ENCODE measurements at places on chromosomes 1 and 21.
A peak's percentile ranks its signal among the peaks of the same experiment; 100 is the strongest.

DNA sequence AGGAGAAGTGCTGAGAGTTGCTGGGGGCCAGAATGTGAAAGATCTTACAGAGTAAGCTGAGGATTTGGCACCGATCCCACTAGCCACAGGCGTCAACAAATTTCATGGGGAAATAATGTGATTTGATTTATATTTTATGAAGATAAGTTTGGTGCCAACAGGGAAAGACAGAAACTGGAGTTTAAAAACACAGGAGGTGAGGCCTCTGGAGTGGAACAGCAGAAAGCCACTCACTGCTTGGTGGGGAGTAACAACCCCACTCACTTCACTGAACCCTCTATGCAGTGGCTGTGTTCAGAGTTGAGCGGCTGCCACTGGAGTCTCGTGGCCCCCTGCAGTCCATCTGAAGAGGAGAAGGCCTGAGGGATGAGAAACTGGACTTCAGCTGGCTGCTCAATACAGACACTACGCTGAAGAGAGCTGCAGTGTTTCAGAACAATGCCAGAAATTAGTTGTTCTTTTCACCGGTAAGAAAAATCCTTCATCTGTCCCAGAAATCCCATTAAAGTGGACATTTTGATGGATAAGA, 48.0 kb upstream of the RXRG start:
- no peak for DNase-seq

DNA sequence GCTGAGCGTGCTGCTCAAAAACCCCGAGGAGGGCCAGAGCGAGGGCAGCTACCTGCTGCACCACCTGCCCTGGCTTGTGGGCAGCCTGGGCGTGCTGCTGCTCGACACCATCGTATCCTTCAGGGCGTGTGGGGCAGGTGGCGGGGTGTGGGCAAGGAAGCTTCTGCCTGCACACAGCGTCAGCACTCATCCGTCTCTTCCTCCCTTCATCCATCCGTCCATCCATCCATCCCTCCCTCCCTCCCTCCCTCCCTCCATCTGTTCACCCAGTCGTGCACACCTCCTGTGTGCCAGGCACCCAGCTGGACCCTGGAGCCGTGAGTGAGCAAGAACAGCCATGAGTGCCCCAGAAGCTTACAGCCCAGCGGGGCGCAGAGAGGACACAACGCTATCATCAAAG, 15.2 kb downstream of the SLC66A1 start:
- no peak for DNase-seq

- no peak for DNase-seq
Measured at GRCh38 chr21:37502947-37503346, 136.4 kb downstream of the DYRK1A start.

DNA sequence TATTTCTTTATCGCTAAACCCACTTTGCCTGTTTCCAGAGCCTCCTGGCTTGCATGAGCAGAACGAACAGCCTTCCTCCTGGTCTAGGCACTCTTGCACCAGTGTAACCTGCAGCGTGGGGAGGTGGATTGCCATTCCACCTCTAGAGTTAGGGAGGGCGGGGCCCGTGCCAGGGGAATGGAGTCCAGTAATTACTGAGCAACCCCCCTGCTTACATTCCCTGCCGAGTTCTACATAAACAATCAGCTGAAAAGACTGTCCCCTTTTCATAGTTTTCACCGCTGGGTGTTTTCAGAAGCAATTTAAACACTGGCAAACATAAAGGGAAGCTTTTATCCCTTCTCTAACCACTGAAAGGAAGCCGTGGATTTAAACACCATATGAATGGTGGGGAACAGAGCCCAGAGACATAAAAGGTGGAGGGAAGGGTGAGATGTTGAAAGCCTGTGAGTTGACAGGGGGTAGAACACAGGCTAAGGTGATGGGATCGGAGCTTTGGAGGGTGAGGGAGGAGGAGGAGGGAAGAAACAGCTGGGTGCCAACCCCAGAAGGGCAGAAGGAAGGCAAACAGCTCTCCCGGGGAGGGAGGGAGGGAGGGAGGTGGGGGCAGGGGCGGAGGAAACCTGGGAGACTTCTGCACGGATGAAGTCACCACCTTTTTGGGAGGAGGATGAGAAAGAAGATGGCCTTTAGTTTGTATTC, 68.0 kb upstream of the WDR26 start:
- peak; percentile 56 for DNase-seq

GRCh38 chr1:245878585-245878984, 628.5 kb downstream of the SMYD3 start:
- no peak for DNase-seq

DNA sequence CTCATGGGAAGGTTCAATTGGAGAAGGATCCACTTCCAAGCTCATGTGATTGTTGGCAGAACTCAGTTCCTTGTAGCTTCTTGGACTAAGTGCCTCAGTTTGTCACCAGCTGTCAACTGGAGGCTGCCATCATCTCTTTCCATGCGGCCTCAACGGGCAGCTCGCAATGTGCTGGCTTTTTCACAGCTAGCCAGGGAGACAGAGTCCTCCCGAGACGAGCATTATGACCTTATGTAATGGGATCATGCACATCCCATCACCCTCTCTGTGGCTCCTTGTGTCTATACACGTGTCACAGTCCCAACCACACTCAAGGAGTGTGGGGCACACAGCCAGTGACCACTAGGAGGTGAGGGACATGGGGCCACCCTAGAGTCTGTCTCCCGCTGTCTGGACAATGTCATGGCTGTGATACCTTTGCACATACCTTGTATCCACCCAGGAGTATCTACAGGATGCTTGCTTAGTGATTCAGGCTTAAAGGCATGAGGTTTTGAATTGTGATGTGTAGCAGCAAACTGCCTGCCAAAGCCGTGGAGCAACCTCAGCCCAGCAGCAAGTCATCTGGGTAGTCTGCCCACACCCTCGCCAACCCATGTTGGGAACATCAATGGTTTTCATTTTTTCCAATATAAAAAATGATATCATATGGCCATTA, 3.9 kb upstream of the KRTAP10-6 start:
- DNase-seq, result no peak

DNA sequence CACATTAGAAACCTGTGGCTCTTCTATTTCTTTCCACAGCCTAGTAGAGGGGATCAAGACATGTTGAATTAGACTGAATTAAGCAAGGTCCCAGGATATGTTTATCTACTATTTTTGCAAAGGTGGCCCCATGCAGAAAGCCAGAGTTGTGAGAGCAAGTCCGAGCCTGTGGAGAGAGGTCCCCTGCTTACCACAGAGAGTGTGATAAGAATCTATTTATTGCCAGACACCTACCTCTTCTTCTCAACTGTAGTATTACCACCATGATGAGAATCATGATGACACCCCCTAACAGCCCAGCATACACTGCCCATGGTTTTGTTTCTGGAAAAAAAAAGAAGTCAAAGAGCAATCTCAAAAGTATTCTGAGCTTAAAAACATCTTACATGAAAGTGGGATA, 23.0 kb downstream of the SLAMF1 start:
- DNase-seq, result no peak

DNA sequence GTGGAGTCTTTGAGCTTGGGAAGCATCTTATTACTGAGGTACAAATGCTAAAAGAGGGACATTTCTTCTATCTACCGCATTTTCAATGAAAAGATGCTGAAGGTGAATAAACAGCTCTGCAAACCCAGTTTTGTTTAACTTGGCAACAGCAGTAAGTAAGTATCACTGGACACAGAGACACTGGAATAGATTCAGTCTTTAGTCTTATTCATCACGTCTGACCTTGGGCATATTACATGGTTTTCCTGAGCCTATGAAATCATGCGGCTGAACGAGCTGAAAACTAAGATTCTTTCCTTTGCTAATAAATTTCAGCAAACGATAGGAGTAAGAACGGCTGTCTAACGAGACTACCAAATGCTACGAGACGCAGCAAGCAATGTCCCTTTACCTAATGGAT, 207.4 kb downstream of the GABPA start:
- DNase-seq, result no peak

- DNase-seq, result no peak
Measured at GRCh38 chr1:233256191-233256590, 39.3 kb downstream of the PCNX2 start.

GRCh38 chr1:221727146-221728036, 14.5 kb downstream of the DUSP10 start:
- no peak for DNase-seq

GRCh38 chr1:99644279-99645004, 1.5 kb upstream of the PALMD start:
- no peak for DNase-seq

- no peak for DNase-seq
Measured at GRCh38 chr1:196717868-196718267, 56.8 kb upstream of the CFHR3 start.

DNA sequence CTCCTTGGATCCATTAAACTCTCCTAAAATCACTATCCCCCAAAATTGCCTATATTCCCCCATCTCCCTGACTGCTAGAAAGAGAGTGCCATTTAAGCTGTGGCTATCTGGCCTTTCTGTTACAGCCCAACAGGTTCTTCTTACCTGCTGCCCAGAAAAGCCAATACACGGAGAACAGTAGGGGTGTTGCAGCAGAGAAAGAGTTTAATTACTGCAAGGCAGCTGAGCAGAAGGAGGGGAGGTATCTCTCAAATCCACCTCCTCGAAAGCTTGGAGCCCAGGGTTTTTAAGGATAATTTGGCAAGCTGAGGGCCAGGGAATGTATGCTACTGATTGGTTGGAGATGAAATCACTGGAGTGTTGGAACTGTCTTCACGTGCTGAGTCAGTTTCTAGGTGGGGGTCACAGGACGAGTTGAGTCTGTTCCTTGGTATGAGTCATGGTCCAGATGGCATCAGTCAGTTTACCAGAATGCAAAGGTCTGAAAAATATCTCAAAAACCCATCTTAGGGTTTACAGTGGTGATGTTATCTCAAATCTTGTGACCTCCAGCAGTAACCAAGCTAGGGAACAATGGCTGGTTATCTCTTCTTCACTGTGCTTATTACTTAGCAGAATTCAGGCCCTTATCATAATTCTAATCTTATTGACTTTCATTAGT, 89.8 kb downstream of the SMYD3 start:
- DNase-seq, result no peak

- DNase-seq, result no peak
Measured at GRCh38 chr1:47993416-47993740, 3.8 kb downstream of the TRABD2B start.

DNA sequence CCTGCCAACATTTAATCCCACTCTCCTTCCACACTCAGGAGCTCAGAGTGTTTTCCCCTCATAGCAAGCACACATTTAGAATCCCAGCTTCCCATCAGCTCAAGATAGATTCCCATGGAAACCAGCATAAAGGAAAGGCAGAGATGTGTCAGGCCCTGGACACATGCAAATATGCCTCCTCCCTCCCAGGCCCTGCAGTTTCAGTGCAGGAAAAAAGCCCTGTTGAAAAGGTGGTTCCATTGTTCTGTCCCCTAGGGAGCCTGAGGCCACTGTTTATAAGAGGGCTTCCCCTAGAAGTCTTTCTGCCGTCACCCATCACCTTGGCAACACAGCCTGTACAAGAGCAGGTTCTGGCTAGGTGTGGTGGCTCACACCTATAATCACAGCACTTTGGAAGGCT, 3.6 kb downstream of the CACNA1S start:
- no peak for DNase-seq

GRCh38 chr1:32172621-32173245, 6.7 kb upstream of the TXLNA start:
- no peak for DNase-seq

GRCh38 chr1:67735206-67735605, 50.2 kb downstream of the GADD45A start:
- DNase-seq, result no peak

- no peak for DNase-seq
Measured at GRCh38 chr1:218926631-218927030, 247.0 kb upstream of the LYPLAL1 start.

GRCh38 chr1:23062271-23062670, 43.0 kb downstream of the KDM1A start:
- DNase-seq, result no peak

GRCh38 chr1:159879977-159880376, 17.5 kb upstream of the VSIG8 start:
- no peak for DNase-seq

DNA sequence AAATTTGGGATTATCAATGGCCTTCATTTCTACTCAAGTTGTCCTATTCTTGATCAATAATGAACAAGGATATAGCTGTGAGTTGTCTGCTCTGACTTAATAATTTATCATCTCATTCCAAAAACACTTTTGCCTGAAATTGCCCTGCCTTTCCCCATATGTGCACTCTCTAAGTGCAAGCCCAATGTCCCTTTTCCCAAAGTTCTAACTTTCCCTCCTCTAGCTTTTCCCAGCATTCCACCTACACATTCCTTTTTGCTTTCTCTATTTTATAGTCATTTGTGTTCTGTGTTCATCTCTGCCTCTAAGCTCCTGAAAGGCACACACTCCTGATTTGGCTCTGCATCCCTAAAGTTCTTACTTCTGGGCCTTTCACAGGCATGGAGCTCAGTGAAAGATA, 34.7 kb downstream of the SUSD4 start:
- DNase-seq, result no peak

DNA sequence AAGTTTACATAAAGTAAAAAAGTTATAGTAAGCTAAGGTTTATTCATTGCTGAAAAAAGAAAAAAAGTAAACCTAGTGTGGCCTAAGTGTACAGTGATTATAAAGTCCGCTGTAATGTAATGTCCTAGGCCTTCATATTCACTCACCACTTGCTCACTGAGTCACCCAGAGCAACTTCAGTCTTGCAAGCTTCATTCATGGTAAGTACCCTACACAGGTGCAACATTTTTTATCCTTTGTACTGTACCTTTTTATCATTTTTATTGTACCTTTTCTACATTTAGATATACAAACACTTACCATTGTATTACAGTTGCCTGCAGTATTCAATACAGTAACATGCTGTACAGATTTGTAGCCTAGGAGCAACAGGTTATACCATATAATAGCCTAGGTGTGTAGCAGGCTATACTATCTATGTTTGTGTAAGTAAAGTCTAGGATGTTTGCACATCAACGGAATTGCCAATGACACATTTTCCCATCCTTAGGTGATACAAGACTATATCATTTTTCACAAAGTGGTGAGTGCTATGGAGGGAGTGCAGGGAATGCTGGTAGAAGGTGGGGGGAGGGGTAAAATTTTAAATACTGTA, 58.0 kb upstream of the DMRTA2 start:
- DNase-seq, result no peak

DNA sequence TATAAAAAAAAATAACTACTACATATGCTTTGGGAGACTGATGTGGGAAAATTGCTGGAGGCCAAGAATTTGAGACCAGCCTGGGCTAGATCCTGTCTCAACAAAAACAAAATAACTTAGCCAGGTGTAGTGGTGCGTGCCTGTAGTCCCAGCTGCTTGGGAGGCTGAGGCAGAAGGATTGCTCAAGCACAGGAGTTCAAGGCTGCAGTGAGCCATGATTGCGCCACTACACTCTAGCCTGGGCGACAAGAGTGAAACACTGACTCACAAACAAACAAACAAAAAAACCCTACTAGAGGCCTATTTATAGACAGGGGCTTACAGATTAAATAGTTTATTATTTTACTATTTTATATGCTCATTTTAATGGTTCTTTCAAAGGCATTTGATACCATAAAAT, 80.0 kb downstream of the LHX4 start:
- DNase-seq, result no peak

- DNase-seq, result peak; percentile 87
Measured at GRCh38 chr21:44299458-44300261, at the start of gene PFKL. TSS of gene PFKL (plus strand) at chr21:44300053. CDS start at chr21:44300106, 53 bp downstream.

GRCh38 chr1:157483635-157484034, 68.7 kb downstream of the FCRL5 start:
- DNase-seq, result no peak

Data from stomach (tissue), 19 donors.